Endodermal cell (in vitro differentiated cells): ENCODE measurements at places on chromosomes 6 and 20. TPM values are rescaled to one million over a fixed set of nuclear protein-coding genes. Genes with fewer than 3 reads are reported as not detected.

DNA sequence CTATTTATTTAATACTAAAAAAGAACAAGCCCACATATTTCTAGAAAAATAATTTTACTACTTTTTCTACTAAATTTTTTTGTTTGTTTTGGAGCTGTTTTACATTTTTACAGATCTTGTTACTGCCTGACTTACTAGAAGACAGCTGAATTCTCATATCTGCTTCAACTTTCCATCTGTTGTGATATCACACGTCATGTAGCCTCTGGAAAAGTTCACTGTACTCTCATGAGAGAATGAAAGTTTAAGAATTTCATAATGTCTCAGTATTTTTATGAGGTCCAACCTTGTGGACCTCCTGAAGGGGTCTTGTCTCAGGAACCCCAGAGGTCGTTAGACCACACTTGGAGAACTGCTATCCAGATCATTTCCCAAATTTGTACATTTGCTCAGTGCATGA lies 81.7 kb upstream of the MTHFD1L start:
- DNase-seq = no peak

- no peak for DNase-seq
Observed at GRCh38 chr20:2757001-2757400, 43.4 kb downstream of the CPXM1 start.

GRCh38 chr6:107304421-107305025 lies 154.8 kb downstream of the PDSS2 start:
- no peak for DNase-seq

DNA sequence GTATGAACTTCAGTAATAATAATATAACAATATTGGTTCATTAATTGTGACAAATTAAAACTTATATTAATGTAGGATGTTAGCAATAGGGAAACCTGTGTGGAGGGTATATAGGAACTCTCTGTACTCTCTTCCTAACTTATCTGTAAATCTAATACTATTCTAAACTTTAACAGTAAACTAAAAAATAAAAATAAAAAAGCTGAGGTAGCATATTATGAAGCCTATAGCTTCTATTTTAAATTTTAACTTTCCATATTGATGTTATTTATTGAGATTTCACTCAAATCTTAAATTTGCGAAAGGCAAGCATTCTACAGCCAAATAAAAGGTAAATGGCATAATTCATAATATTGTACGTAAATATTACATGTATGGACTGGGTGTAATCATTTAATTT lies 326.4 kb downstream of the MEI4 start:
- DNase-seq = no peak

- DNase-seq = no peak
Observed at GRCh38 chr20:41174373-41174772, 37.0 kb downstream of the PLCG1 start.

GRCh38 chr6:15926256-15926655 lies 202.6 kb upstream of the MYLIP start:
- DNase-seq = no peak

DNA sequence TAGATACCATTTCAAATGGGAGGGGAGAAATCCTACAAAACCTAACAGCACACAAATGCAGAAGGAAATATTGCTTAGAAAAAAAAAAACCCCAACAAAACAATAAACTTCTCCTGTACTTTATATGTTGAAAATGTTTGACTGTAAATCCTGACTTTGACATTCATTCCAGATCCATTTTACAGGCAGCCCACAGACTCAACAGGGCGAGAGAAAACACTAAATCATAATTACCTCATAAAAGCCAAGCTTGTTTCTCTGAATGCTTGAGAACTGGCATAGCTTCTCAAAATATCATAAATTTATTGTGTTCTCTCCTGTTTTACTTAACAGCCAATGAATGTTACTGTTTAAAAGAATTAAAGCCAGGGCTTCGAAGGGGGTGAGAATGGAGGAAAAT lies 273.2 kb downstream of the CD83 start:
- DNase-seq = no peak

DNA sequence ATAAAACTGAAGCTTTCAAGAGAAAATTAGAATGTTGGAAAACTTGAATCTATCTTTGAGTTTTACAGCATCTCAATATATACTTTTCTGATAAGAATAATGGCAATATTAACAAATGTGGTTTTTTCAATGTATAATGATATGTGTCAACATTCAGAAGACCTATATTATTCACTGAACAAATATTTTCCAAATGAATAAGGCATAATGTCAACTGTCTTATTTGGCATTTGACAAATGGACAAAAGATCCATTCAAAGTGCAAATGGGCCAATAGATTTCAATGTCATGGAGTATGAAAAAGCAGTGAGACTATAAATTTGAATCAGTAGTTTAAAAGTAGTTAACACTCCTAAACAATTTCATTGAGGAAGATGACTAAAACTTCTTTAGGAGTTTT lies 20.9 kb downstream of the LMBRD1 start:
- DNase-seq = no peak

PACSIN1 gene
- 6.5 and 7.2 TPM in 2 replicates for total RNA-seq

DNA sequence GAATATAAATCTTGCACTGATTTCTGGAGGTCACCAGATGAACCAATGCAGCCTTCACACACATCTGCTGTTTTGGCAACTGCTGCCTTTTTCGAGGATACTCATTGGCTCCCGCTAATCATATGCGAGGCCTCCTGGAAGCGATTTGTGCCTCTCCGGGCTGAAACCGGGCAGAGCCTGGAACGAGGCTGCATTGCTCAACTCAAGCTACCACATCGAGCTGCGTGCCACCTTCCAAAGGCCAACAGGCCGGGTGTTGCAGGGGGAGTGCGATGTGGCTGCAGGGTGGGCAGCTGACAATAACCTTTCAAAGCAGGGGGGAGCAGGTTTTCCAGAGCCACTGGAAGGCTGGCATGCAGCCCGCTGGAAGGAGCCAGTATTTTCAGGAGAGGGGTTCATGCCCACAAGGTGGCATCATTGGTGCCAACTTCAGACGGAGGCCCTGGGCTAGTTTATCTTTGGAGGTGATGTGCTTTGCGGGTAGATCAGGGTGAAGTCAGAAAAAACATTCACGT lies 122.6 kb upstream of the IFNGR1 start:
- DNase-seq = peak; percentile 67
